ENCODE measurements at places on chromosomes 11 and 22.

DNA sequence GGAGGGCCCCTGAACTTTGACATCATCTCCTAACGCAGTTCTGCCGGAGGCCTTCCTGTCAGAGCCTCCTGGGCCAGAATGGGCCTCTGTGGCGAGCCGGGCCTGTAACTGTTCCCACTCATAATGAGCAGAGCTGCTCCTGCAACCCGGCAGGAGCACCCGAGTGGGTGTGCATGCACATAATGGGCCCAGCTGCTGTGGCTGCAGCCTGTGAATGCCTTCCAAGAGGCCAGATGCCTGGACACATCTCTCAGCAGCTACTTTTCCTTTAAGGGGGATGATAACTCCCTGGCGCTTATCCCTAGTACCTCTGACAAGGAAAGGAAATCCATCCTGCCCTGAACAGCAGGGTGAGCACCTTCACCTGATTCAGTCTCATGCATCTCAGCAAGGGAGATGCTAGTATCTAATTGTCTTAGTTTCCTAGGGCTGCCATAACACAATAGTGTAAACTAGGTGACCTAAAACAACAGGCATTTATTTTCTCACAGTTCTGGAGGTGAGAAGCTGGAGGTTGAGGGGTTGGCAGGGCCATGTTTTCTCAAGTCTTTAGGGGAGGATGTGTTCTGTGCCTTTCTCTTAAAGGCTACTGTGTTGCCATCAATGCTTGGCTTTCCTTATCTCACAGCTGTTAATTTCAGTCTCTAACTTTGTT lies 120.5 kb downstream of the TEAD1 start:
- DNase-seq: no peak

GRCh38 chr11:73399159-73399590 lies 23.0 kb downstream of the RELT start:
- no peak for DNase-seq

DNA sequence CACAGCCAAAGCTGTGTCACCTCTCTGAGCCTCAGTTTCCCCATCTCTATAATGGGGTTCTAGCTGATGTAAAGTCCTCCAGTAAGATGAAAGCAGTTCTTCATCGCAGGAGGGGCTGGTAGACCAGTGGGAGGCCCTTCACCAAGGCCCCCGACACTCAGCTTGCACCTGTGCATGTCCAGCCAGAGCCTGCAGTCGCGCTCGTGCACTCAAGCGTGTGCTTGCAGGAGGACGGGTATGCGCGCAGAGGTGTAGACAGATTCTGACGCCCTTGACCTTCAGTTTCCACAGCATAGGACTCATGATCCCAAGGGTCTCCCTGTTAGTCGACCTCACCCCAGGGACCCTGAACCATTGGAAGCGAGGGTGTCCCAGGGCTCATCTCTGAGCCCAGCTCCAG lies 633.7 kb downstream of the TBC1D22A start:
- DNase-seq: no peak

DNA sequence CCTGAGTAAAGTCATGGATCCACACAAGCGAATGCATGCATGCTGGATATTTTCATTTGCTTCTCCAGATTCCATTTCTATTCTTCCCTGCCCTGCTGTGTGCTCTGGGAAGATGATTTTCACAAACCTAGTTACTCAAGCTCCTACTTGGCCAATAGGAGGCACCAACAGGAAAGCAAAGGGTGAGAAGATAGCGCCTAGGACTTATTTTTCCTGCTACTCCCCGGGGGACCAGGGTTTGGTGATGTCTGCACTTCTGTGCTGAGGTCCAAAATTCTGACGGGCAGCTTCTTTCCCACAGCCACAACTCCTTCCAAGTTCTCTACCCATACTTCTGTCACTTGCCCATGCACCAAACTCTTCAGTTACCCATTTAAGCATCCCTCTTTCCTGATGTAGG lies 509.3 kb upstream of the TENM4 start:
- no peak for DNase-seq
